ENCODE measurements at places on chromosomes 1 and 21.
A peak's percentile ranks its signal among the peaks of the same experiment; 100 is the strongest.

- H3K4me1 ChIP-seq, result peaks cover 91% of the 10 kb centered on the region
- peak overlapping the region; percentile 90 for H3K27ac ChIP-seq
- peak; percentile 44 for DNase-seq
- H3K4me3 ChIP-seq, result peak overlapping the region; percentile 66
- peaks cover 88% of the 10 kb centered on the region for H3K36me3 ChIP-seq
Observed at GRCh38 chr1:201495551-201496295, 11.2 kb downstream of the CSRP1 start.

DNA sequence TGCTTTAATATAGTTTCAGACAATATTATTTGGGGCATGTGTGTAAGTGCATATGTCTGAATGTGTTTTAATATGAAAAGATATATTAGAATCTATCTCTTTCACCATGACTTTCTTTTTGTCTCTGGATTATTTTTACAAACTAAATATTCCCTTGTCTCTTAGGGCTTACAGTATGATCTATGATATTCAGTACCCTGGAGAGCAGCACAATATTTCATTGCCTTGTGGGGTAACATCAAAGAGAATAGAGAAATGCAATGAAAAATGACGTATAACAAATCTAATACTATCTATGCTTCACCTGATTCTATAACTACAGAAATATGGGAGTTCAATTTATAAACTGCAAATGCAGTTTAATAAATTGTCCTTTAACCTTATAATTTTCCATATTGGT is 2084.5 kb downstream of the MRPL39 start:
- H3K27me3 ChIP-seq, result no peaks in the 10 kb centered on the region
- H3K27ac ChIP-seq, result no peak overlapping the region
- H3K36me3 ChIP-seq, result no peaks in the 10 kb centered on the region

- H3K27me3 ChIP-seq, result no peaks in the 10 kb centered on the region
- H3K4me1 ChIP-seq, result peaks cover 27% of the 10 kb centered on the region
- H3K36me3 ChIP-seq, result peaks cover 5% of the 10 kb centered on the region
- no peak for DNase-seq
- H3K4me3 ChIP-seq, result no peak overlapping the region
Observed at GRCh38 chr1:111635324-111636009, 15.9 kb downstream of the RAP1A start.

DNA sequence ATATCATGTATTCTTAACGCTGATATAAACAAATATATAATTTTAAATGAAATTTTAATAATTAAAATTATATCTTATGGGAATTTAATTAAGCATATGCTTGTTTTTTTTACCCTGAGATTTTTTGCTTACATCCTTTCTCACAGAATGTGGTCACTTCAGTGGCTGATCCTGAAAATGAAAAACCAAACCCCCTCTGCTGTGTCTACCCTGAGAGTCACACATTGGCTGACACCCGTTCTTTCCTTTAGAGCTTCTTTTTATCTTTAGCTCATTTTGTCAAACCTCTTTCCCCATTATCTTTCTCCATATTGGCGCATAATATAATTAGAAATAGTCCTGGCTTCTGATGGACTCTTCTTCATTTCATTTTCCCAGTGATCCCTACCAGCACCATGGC is 10.8 kb upstream of the CACYBP start:
- peaks cover 3% of the 10 kb centered on the region for H3K27me3 ChIP-seq
- DNase-seq, result no peak
- peaks cover 26% of the 10 kb centered on the region for H3K4me1 ChIP-seq
- H3K4me3 ChIP-seq, result no peak overlapping the region
- H3K36me3 ChIP-seq, result no peaks in the 10 kb centered on the region
